ENCODE measurements at places on chromosomes 13 and 19.

GRCh38 chr19:46514589-46515289 lies 19.1 kb upstream of the PNMA8B start:
- no peak for DNase-seq

DNA sequence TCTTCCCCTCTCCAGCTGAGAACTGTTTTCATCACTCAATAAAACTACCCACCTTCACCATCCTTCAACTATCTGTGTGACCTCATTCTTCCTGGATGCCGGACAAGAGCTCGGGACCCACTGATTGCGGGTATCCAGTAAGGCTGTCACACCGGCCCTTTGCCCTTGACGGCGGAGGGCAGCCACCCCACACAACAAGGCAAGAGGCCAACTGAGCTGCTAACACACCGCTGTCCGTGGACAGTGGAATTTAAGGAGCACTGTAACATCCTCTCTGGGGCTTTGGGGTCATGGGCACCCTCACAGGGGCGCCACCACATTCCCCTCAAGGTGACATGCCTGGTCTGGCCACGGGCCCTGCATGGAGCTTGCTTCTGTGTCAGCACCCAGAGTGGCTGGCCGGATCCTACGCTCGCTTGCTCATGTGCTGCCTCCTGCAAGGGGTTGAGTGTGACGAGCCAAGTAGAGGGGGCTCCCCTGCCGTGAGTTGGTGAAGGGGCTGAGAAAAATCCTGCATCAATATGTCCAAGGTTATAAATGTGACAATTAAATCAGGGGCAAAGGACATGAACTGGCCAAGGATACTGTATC lies 31.4 kb downstream of the LHFPL6 start:
- DNase-seq, result no peak

- DNase-seq, result no peak
Observed at GRCh38 chr19:35760711-35761349, 2.9 kb downstream of the PROSER3 start.

- no peak for DNase-seq
Observed at GRCh38 chr13:20582026-20582425, 15.1 kb downstream of the IFT88 start.

GRCh38 chr19:17110599-17110966 lies 35.0 kb downstream of the MYO9B start:
- no peak for DNase-seq

- DNase-seq, result no peak
Observed at GRCh38 chr13:95087746-95088305, 213.4 kb downstream of the ABCC4 start.

GRCh38 chr19:37095859-37096258 lies 17.6 kb downstream of the ZNF420 start:
- DNase-seq, result no peak
